Stimulated activated CD4-positive, alpha-beta T cell treated with anti-CD3 and anti-CD28 coated beads, Interleukin-15, amount 100 ng/mL, for 1 hour (primary cell): ENCODE measurements at places on chromosomes 12 and 14.

DNA sequence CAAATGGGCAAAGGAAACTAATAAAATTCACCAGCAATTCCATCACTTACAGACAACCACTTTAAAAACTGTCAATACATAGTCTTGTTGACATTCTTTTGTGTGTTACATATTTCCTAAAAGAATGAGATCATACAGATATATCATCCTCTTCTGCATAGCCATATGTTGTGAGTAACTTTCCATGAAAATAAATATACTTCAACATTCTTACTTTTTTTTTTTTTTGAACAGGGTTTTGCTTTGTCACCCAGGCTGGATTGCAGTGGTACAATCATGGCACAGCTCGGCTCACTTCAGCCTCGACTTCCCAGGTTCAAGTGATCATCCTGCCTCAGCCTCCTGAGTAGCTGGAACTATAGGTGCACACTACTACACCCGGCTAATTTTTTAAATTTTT is 20.9 kb downstream of the ZC2HC1C start:
- no peak for DNase-seq

DNA sequence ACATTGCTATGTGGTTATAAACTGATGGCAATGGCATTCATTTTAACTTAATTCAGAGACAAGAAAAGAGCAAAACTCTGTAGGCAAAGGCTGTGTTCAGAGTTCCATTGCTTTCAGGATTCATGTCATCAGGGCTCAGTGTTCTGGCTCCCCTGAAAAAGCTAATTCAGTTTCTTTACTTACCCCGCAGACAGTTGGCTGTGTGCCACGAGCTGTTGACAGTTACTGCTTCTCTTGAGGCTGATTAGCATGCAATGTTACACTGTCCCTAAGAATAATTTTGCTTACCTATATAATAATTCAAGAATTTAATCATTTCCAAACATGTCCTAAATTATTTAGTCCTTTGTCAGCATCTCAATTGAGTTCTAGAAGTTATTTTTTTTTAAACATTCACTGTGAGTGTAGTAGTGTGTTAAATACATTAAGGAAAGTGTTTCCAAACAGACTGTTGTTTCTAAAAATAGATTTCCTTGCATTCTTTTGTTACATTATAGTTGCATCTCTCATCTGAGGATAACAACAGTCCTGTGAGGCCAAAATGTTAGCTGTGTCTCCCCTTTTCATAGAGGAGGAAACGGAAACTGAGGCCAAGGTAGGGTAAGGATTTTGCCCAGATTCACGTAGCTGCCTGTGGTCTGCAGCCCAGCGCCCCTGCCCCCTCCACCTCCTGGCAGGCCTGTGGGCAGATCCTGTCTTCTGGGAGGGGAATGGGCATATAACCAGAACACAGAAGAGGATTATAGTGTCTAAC is 98.6 kb downstream of the PELI2 start:
- no peak for DNase-seq

- no peak for DNase-seq
Measured at GRCh38 chr12:10027311-10027710, 3.2 kb upstream of the CLEC9A start.

- DNase-seq = no peak
Measured at GRCh38 chr12:103441437-103442181, 54.2 kb downstream of the C12orf42 start.

GRCh38 chr12:107967170-107967569 is 161.9 kb upstream of the WSCD2 start:
- no peak for DNase-seq
